Cortex of kidney (tissue), 1 donor: ENCODE measurements at places on chromosomes 3 and 15.

- DNase-seq = no peak
Observed at GRCh38 chr3:5644773-5645670, 457.5 kb downstream of the EDEM1 start.

GRCh38 chr3:15753056-15753710 is 44.6 kb downstream of the ANKRD28 start:
- DNase-seq = no peak

GRCh38 chr15:67389975-67390374 is 131.0 kb upstream of the C15orf61 start:
- no peak for DNase-seq

GRCh38 chr3:177251755-177252154 is 54.5 kb upstream of the TBL1XR1 start:
- DNase-seq = no peak

- DNase-seq = no peak
Observed at GRCh38 chr3:158712443-158712842, 19.8 kb downstream of the RARRES1 start.

GRCh38 chr3:72310419-72311380 is 525.8 kb upstream of the PROK2 start:
- no peak for DNase-seq

DNA sequence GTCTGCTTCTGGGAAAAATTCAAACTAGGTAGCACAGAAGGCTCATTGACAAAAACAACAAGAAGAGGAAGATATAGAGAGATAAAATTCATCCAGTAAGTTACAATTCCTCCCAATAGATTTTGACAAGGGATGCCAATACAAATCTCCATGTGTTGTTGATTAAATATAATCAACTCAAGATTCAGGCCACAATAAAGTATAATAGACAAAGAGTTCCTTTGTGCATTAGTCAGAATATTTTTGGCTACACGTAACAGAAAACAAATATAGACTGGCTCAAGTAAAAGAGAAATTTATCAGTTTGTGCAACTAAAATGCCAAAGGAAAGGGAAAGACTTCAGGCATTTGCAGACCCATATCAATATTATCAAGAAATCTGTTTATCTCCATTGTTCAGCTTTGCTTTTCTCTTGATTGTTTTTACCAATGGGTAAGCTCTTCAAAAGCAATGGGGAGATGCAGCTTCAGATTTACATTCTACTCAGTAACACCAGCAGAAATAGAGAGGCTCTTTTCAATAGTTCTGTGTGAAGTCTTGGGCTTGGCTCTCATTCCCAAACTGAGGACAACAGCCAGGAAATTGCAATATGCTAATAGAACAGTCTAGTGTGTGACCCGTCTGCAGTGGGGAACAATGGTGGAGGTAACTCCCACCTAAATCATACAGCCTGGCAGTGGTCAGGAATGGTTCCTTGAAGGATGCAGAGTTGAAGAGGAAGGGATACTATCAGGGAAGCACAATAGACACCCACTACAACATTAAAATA is 77.6 kb upstream of the PROK2 start:
- DNase-seq = no peak

- no peak for DNase-seq
Observed at GRCh38 chr15:66565741-66566144, at the start of gene LCTL. Gene LCTL (minus strand): TSS chr15:66565998. CDS start chr15:66565365, 633 bp downstream.

GRCh38 chr3:11289864-11290263 is 17.7 kb downstream of the ATG7 start:
- DNase-seq = no peak
